Breast epithelium (tissue), 4 donors: ENCODE measurements at places on chromosomes 1 and 21. TPM values are rescaled to one million over a fixed set of nuclear protein-coding genes. Genes with fewer than 3 reads are reported as not detected.

The CAPN8 gene
- total RNA-seq: 83.9 TPM

The C1orf115 gene
- 38.1 TPM for total RNA-seq

The PYHIN1 gene
- total RNA-seq: 2.5 TPM

The IL12RB2 gene
- 5.1 TPM for total RNA-seq

The CFHR5 gene
- not detected for total RNA-seq
